ENCODE measurements at places on chromosomes 4 and X.

GRCh38 chr4:12507868-12508481, 976.2 kb downstream of the RAB28 start:
- DNase-seq = no peak

GRCh38 chr4:125231661-125232060, 83.1 kb upstream of the FAT4 start:
- no peak for DNase-seq

GRCh38 chr4:100651499-100652175, 133.8 kb upstream of the EMCN start:
- DNase-seq = no peak

DNA sequence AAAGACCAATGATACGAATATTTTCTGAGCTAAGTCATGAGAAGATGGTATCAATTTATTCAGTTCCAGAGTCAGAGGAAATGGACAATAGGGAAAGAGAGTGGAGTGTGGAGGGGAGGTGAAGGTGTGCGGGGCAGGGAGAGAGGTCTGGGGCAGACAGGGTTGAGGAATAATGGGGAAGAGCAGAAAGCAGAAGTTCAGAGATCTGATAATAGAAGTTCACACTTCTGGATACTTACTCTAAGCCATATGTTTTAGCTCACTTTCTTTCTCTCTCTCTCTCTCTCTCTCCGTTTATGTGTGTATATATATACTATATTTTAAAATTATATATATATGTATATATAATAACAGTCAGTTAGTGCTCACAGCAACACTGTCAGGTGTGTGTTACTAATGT, 40.4 kb downstream of the FOXR2 start:
- DNase-seq = no peak

GRCh38 chr4:187929024-187929423, 66.5 kb upstream of the ZFP42 start:
- DNase-seq = no peak

DNA sequence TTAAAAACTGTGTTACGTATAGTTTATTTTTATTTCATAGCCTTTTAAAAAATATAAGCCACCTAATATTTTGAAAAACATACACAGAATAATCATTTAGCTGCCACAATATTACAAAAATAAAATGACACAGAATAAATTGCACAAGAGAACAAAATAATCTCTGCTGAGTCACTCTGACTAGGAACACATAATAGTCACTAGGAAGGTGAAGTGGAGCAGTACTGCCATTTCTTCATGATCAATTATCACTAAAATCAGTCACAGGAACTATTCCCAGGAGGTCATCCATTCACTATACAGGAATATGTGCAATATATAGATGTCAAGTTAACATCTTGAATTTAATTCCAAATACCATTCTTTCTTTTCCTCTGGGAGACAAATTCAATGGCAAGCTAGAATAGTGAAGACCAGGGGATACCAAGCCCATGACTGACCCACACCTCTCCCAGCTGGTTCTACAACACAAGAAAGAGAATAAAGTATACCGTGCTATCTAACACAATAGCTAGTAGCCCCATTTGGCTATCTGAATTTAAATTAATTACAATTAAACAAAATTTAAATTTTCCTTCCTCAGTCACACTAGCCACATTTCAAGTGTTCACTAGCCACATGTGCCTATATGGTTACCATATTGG, 5.9 kb downstream of the SMIM43 start:
- DNase-seq = no peak

DNA sequence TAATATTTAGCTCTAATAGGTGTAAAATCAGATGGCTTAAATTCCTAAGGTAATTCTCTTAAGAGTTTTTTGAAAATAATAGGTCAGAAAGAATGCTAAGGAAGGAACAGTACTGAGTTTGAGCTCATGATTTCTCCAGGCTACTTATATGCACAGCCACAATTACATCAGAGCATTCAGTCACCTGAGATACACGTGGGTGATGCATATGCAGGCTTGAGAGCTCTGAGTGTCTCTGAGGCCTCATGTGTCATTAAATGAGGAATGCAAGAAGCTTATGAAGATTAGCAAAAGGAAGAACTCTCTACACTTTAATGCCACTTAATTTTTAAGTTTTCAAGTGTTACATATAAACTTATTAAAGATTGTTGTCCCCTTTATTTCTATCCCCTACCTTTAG, 124.0 kb upstream of the STIM2 start:
- DNase-seq = no peak

DNA sequence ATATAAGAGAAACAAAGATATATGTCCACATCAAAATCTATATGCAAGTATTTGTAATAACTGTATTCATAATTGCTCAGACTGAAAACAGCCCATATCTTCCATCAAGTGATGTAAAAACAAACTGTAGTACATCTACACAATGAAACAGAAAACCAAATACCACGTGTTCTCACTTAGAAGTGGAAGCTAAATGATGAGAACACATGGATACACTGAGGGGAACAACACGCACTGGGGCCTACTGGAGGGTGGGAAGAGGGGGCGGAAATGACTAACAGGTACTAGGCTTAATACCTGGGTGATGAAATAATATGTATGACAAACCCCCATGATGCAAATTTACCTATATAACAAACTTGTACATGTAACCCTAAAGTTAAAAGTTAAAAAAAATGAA, 42.7 kb downstream of the UBA6 start:
- DNase-seq = no peak

DNA sequence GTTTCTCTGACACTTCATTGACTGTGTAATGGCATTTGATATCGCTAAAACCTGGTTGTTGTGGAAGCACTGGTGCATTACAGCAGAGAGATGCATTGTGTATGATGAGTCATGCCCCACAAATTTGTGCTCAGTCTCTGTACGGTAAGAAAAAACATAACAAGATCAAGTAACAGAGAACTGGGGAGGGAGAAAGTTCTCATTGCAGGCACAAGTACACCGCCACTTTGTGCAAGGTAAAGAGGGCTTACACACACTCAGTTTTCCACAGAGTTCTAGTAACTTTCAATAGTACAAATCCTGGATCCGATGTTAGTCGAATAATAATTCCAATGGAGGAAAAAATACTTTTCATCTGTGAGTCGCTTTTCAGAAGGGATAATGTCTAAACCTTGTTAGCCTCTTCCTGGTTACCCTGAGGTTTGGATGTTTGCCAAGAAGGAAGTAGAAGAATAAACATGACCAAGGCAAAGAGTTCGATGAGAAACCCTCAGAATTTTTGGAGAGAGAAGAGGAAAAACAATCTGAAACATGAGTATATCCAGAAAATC, 512.5 kb upstream of the SLIT2 start:
- no peak for DNase-seq

DNA sequence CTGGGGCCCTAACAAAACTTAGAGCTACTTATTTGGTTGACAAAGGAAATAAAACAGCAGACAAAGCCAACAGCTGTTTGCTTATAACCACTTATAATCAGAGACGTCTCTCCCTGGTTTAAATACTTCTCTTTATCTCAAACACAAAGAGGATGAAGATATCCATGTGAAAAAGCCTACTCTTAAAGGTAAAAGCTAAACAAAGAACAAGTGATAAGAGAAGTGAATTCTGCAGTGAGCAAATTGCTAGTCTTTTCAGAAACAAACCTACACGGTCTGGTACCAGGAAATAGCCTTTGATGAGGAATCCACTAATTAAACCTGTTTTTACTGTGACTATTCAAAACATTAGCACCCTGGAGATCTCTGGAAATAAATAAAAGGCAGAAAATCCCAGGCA, 46.7 kb downstream of the GRIA3 start:
- DNase-seq = no peak

GRCh38 chr4:106366026-106366425, 2.6 kb downstream of the GIMD1 start:
- DNase-seq = no peak

DNA sequence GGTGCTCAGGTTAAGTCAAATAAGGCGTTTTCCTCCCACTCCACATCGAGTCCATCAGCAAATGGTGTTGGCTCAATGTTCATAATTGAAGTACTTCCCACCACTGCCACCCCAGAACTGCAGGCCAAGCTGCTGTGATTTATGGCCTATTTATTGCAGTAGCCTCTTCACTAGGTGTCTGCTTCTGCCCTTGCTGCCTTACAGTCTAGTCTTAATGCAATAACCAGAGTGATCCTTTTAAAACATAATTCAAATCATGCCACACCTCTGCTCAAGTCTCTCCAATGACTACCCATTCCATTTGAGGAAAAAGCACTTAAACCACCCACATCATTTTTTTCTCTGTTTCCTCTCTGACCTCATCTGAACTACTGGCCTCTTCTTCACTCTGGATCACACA, 220.3 kb downstream of the KCNIP4 start:
- DNase-seq = no peak

GRCh38 chr4:118972167-118972566, 83.5 kb downstream of the SYNPO2 start:
- DNase-seq = no peak

DNA sequence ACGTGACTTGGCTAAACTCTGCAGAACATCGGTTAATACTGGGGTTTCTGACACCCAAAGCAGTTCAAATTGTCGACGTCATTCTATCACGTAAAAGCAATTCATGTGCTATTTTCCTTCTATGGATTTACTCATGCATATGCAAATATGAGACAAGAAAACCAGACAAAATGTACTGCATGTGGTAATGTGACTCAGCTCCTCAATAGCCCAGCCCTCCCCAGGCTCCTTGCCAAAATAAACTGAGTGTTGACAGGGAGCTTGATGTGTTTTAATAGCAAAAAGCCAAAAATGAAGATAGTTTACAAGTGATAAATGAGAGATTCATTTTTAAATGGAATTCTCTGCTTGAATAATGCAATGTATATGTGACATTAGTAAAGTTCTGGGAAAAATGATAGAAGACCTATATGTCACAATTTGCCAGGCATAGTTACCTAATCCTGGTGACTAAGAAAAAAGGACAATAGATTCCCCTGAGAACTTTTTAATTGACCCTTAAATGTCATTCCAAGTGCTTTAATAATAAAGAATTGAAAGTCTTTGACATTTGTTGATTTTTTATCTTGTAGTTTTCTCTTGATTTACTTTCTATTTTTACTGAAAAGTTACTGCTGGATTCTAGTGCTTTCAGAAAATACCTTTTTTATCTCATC, 1700.6 kb upstream of the TENM3 start:
- no peak for DNase-seq

- no peak for DNase-seq
Measured at GRCh38 chrX:153595859-153596857, 2.8 kb downstream of the CCNQ start.

DNA sequence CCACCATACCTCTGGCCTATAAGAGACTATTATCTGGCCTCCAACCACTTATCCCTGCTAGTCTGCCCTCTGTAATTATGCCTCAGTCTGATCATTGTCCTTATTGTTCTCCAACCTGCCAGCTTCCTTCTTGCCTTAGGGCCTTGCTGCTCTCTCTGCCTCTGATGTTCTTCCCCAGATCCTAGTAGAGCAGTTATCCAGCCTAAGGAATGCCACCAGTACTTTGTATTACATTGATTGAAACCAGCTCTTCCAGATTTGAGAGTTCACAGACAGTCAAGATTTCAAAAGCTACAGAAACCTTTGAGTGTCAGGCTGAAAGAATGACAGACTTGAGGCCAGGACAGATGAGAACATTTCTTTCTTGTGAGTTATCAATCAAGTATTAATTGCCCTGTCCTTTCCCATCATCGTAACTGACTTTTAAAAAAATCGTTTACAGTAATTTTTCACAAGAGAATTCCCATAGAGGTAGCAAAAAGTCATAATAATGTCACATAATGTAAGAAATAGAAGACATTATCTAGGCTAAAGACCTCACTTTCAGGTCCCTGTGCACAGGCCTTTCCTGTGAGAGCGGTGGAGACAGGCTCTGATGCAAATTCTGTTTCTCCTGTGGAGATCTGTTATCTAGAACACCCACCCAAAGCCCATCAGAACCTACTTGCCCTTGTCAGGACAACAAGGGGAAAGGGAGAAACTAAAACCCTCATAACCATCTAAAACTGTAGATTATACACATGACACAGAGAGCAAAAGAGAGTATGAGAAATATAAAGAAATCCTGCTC, 64.1 kb upstream of the GUCY1A1 start:
- DNase-seq = no peak

DNA sequence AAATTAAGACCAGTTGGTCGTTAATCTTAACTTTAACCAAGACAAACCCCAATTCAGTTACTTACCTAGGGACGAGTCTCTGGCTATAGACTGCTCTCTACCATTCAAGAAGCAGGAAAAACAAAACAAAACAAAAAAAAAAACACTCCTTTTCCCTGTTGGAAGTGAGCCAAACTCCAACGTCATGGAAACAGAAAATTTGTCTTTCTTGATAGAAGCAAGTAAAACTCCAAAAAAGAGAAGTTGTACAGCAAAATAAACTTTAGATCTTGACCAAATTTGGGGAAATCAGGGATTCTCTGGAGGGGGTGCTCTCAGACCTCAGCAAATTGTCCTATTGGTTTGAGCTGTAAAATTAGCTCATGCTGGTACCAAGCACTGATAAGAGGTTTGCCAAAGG, 3.7 kb downstream of the CNGA1 start:
- DNase-seq = no peak

DNA sequence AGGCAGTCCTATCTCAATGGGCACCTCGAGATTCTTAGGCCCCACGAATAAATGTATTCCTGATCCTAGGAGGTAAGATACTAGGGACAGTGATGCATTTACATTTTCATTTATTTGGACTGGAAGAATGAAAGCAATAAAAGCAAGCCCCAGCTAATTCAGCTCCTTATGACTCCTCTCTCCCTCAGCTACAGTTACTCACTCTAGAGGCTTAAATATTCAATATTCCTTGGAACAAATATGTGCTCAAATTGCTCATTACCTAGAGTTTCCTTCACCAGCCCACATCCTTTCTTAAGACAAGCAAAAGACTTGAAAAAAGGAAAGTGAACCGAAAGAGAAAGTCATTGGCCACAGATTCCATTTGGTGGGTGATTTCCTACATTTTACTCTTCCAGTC, 13.9 kb downstream of the PAGE2 start:
- no peak for DNase-seq

DNA sequence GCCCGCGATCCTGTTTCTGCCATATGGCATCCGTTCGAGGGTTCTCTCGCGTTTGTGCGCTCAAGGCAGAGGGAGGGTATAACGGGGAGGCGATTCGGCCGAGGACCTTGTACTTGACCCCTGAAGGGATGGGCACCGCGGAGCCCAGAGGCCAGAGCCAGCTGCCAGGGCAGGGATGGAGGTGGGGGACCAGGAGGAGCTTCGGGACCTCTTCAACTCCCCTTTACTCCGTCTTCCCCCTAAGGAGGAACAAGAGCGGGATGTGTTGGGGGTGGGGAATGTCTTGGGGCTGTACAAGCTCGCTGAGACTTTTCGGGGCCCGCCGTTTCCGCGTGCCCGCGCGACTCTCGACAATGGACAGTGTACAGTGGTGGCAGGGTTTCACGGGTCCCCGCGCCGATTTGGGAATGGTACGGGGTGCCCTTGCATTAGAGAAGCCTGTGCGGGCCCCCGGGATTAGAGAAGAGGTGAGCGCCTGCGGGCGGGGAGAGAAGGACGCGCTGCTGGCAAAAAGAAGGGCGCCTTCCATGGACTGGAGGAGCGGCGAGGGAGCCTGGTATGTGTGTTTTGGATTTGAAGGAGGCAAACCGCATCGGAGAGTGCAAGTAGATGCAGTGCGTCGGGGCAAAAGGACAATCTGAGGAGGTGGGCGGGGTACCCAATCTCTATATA, 760 bp downstream of the UGT8 start:
- DNase-seq = no peak

GRCh38 chr4:69843301-69843700, 16.6 kb downstream of the SULT1E1 start:
- DNase-seq = no peak
